ENCODE measurements at places on chromosomes 2 and 18.

- DNase-seq = no peak
These were observed 2.1 kb upstream of the MOCOS start for GRCh38 chr18:36185157-36185556.

- peak; percentile 93 for DNase-seq
These were observed 25.9 kb downstream of the NRP2 start for GRCh38 chr2:205708231-205708631.

DNA sequence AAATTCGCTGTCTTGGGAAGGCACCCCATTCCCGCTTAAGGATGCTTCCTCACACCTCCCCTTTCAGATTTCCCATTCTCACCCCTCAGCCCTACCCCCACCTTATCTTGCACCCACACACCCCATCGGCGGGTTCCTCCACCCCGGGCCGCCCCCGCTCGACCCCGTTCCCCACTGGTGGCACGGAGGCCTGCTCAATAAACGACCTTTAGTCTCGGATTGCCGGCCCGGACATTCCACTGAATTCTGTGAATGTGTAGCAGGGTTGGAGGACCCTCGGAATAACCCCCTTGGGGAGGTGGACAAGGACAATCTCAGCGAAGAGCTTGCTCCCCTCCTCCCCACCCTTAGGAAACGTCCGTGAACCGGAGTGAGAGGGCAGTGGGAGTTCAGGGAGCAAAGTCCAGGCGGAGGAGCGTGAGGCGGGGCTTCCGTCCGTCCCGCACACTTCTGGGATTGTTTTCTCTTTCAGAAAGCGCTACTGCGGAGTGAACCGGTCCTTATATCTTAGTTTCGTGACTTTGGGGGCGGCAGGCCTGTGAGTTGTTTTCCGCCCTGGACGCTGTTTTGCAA is 2.8 kb upstream of the LBX2 start:
- no peak for DNase-seq

DNA sequence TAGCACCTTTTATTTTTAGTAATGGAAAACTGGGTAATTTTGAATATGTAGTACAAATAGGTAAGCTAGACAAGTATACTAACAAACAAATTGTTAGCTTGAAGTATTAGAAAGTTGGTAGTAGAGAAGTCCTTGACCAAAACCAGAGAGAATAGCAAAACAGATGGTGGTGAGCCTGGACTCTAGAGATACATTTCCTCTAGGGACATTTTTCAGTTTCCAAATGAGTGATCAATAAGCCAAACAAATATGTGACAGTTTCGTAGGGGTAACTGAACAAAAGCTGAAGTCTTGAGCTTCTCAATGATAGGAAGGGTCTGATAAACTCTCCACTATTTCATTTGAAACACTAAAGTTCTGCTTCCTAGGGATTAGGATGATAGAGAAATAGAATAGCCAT is 692.0 kb upstream of the FAM98A start:
- DNase-seq = no peak

DNA sequence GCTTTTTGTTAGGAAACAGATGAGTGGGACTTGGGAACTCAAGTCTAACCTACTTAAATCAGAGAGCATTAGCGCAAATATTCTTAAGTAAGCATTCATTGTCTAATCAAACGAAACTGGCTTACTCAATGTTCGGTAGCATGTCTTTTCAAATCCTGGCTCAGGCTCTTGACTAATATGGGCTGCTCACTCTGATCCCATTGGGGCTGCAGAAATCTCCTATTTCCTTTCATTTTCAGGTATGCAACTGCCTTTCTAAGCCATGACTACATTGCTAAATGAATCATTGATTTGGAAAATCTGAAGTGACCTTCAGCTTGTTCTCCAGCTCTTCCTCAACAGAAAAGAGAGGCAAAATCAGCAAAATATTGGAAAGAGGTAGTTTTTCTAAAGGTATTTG is 2084.4 kb upstream of the PIK3C3 start:
- DNase-seq = no peak

DNA sequence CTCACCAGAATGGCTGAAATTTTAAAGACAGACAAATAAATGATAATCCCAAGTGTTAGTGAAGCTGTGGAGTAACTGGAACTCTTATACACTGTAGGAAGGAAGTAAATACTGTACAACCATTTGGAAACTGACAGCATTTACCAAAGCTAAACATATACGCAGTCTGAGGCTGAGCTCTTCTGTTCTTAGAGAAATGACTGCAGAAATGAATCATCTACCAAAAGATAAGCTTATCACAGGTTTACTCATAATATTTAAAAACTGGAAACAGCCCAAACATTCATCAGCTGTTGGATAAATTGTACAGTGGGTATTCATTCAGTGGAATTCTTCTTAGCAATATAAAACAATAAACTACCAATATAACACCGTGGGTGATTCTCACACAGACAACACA is 218.2 kb upstream of the RAB12 start:
- no peak for DNase-seq

DNA sequence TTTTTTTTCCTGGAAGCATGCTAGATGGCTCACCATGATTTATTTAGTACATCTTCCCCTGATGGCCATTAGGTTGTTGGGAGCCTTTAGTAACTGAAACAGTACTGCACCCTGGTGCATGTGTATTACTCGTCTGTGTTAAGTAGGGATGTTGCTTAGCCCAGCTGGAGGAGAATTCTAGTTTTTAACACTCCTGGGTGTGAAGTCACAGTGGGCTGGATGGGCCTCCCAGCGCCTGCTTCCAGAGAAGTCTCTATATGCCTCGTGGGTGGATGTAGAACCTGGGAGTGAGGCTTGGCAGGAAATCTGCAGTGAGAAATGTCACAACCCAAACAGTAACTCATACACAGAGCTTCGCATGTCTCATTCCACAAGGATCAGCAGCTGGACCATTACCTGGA is 28.9 kb upstream of the NT5DC4 start:
- no peak for DNase-seq

- no peak for DNase-seq
These were observed 10.6 kb upstream of the ATG16L1 start for GRCh38 chr2:233240897-233241296.

- peak; percentile 99 for DNase-seq
These were observed 63.5 kb upstream of the CTLA4 start for GRCh38 chr2:203804070-203804469.

DNA sequence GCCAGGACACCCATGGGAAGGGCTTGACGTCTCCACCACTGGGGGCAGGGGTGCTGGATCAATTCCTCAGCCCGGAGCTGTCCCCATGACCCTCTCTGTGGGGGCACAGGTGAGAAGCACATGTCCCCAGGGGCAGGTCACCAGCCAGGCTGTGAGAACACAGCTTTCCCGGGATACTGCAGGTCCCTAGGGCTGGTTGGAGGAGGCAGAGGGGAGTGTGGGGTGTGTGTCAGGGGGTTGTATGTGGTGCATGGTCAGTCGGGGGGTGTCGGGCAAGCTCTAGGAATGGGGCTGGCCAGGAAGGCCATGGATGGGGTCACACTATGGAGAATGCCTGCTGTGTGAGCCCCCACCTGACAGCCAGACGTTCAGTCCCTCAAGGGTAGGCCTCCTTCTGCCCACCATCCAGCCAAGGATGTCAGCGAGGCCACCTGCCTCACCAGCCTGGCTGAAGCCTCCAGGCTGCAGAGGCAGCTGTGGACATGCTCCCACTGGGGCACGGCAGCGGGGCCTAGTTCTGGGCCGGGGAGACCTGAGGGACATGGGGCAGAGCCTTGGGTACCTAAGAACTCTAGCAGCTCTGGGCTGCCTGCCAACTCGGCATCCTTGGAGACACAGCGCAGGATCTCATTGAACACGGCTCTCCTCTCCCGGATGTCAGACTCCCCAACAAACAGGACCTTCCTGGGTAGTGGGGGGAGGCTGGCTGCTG is 10.3 kb downstream of the HS1BP3 start:
- DNase-seq = no peak

DNA sequence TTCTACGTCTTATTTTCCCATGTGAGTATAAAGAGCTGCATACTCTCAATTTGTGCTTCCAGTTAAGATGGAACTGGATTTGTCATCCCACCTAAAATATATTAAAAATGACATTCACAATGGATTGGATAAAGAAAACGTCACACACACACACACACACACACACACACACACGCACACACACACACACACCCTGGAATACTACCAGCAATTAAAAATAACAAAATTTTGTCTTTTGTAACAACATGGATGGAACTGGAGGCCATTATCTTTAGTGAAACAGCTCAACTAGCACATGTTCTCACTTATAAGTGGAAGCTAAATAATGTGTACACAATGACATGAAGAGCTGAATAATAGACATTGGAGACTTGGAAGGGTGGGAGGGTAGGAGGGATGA is 3.8 kb upstream of the QPCT start:
- DNase-seq = no peak

DNA sequence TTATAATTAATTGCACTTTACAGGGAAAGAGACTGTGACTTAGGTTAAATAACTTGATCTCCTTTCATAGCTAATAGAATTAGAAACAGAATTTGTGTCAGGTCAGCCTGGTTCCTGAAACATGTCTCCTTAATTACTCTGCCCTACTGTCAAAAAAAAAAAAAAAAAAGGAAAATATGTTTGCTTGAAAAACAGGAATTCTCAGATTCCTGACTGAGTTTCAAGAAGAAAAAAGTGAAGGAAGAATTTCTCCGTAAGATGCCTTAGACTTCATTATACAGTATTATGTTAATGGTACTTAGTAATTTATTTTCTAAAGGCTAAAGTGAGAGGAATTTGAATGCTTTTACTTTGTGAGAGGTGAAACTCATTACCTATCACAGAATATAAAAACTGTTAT is 118.4 kb upstream of the REG3G start:
- no peak for DNase-seq

- peak; percentile 90 for DNase-seq
These were observed 136.7 kb downstream of the LAMA3 start for GRCh38 chr18:23825978-23826405.

All from astrocyte of the spinal cord (primary cell).